H9 (cell line): ENCODE measurements at places on chromosomes 3 and 15.

DNA sequence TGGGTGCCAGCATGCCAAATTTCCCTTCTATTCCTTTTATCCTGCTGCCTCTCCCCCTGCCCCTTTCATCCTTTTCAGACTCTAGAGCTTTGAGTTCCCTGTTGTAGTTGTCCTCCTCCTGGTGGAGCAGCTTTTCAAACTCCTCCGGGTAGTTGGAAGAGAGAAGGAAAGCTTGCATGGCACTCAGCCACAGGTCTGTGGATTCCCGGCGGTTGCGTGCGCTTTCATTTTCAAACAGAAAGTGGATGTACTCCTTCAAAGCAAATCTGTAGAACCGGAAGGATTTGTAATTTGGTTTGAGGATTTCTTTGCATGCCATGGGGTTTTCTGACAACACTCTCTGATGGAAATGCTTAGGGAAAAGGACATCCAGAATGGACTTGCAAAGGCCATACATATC lies 68.1 kb upstream of the DCLK3 start:
- DNase-seq = no peak

- no peak for DNase-seq
Observed at GRCh38 chr3:183264268-183264667, 11.2 kb downstream of the B3GNT5 start.

DNA sequence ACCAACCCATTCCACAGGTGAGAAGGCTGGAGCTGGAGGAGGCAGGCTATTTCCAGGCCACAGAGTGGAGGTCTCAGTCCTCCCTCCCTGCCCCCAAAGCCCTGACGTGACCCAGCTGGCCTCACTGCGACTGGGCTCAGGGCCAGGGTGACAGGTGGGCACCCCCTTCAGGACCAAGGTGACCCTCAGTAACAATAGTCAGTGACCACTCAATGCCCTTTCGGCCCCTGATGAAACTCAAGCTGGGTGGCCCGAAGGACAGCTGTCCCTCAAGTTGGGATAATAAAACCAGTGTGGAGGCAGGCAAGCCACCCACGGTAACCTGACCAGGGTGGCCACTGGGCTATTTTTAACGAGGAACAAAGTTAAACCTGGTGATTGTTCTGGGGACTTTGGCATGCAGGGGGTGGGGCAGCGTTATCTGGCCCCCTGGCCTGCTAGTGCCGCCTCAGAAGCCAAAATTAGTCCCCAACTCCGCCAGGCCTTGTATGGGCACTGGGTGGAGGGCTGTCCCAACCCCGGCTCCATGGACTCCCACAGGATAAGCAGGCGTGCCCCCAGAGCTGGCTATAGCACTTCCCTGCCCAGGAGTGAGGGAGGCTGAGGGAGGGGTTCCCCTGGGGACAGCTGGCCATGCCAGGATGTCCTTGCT lies 1.1 kb downstream of the TNNC1 start:
- DNase-seq = peak; percentile 25

DNA sequence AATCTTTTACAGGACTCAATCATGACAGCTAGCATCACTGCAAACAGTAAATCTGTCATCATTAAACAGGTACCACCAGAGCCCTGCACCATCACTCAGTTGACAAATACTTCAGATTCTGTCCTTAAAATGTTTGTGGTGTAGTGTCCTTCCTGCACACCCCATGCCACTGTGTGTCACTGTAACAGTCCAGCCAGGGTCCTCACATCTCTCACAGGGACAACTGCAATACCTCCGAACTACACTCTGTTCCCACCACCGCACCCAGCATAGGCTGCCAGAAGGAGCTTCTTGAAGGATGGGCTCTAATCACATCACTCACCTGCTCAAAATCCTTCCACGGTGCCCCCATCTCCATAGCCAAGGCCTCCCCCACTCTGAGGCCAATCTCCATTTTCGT lies 90.2 kb upstream of the FGF12 start:
- no peak for DNase-seq

DNA sequence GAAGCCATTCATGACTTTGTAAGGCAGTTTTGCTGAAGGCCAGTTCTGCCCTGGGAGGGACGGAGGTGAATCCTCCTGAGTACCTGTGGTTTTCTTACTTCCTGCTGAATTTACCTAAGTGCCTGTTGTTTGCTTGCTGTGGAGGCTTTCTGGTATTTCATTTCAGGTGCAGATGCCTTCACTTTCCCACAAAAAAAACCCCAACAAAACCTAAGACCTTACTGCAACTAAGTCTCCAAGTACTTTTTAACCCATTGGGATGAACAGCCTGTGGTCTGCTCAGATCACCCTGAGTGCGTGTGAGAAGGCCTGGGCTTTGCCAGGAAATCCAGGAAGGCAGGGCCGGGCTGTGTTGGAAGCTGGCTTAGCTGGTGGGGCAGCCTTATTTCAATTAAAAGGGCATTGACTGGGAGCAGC lies 65.3 kb downstream of the IGF1R start:
- DNase-seq = no peak

- no peak for DNase-seq
Observed at GRCh38 chr3:51297333-51297732, 87.8 kb upstream of the MANF start.
